Esophagus squamous epithelium (tissue), 5 donors: ENCODE measurements at places on chromosomes 4 and X.

DNA sequence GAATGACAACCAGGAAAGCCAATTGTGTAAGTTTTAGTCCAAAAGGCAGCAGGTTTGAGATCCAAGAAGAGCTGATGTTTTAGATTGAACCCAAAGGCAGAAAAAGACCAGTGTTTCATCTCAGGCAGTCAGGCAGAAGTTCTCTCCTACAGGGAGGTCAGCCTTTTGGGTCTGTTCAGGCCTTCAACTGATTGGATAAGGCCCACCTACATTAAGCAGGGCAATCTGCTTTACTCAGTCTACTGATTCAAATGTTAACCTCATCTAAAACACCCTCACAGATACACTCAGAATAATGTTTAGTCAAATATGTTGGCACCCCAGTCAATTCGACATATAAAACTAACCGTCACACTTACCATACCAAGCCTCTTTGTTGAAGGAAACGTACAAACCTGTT, 134.2 kb upstream of the NEIL3 start:
- DNase-seq = no peak

DNA sequence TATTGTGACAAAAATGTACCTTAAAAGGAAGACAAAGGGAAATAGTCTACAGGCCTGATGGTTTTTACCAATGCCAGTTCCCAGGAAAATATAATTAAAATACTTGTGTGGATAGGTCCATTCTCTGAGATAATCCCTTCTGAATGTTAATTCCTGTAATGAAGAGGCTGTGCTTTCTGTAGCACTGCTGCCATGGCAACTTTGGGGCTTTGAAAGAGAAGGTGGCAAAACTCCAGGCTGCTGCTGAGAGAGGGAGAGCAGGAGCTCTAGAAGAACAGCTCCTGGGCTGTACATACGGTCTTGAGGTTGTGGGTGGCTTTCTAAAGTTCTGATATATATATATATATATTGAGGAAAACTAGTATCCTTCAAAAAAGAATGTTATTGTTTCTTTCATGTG, 125.4 kb downstream of the PDLIM5 start:
- no peak for DNase-seq

- no peak for DNase-seq
Measured at GRCh38 chr4:6349896-6350603, 80.4 kb downstream of the WFS1 start.

- DNase-seq = no peak
Measured at GRCh38 chr4:159428293-159428692, 325.4 kb downstream of the RAPGEF2 start.

DNA sequence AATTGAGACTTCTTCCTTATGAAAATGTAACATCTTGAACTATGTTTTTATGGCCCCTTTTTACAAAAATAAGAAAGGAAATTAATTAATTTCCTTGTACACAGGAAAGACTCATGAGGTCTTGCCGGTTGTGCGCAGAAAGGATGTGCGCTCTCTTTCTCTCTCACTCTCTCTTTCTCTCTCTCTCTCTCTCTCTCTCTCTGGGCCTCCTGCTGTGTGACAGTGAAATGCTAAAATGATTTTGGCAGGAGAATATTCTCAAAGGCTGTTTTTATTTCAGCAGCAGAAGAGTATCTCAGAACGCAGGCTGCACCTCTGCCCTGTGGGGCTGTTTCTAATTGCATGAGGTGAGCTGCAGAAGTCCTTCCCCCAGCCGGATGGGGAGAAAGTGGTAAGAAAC, 349.0 kb downstream of the MID1IP1 start:
- no peak for DNase-seq

DNA sequence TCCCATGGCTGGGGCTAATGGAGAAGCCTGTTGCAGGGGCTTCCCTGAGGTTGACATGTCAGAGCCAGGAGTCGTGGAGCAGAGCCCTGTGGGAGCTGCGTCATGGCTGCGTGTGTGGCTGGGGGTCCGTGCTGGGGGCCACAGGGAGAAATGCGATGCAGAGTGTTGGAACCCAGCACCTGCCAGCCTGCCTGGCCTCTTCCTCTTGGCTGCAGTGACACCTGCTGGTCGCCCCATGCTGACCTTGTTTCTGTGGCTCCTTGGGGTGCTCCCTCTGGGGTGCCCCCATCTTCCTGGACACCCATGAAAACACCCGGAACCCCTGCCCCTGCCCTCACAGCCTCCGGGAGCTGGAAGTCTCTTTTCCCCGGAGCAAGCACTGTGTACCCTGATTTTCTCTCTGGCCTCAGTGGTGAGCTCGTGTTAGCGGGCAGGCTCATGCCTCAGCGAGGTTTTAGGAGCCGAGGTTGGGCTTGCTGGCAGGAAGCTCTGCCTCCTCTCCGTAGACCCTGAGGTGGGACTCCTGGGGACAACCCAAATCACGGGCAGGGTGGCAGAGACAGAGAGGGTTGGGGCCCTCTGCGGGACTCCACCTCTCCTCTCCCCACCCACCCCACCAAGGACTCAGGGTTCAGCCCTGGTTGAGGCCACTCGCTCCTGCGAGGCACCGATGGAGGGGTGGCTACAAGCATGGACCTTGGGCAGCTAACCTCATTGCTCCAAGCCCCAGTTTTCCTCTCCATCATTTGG, 103.7 kb downstream of the SORCS2 start:
- DNase-seq = no peak

DNA sequence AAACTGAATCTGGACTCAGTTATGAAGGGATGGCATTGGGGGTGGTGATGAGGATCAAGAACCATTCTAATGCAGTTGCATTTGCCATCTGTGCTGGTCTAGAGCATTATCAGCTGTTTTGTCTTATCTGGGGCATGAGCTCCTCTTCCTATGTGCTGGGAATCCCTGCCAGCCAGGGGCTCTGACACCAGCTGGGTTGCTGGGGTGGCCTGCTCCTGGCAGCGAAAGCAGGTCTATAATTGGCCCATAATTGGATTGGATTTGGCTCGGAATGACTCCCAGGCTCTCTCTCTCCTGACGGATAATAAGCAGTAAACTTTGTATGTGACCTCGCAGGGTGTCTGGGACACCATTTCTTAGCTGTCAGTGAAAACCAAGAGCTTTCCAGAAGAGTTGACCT, 34.1 kb downstream of the SMPX start:
- no peak for DNase-seq

GRCh38 chr4:63790377-63790776, 618.9 kb downstream of the TECRL start:
- no peak for DNase-seq

DNA sequence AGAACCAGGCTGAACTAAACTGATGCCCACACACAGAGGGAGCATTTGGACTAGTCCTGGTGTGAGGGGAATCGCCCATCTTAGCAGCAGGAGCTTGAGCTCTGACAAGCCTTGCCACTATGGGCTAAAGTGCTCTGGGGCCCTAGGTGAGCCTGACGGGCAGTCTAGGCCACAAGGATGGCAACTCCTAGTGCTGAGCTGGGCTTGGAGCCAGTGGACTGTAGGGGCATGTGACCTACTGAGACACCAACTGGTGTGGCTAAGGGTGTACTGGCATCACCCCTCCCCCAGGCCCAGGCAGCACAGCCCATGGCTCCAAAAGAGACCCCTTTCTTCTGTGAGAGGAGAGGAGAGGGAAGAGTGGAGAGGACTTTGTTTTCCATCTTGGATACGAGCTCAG, 14.5 kb downstream of the CENPU start:
- DNase-seq = no peak

GRCh38 chr4:185700048-185700447, 111.9 kb downstream of the SORBS2 start:
- DNase-seq = no peak

- DNase-seq = no peak
Measured at GRCh38 chr4:14234307-14234706, 606.8 kb upstream of the BOD1L1 start.

DNA sequence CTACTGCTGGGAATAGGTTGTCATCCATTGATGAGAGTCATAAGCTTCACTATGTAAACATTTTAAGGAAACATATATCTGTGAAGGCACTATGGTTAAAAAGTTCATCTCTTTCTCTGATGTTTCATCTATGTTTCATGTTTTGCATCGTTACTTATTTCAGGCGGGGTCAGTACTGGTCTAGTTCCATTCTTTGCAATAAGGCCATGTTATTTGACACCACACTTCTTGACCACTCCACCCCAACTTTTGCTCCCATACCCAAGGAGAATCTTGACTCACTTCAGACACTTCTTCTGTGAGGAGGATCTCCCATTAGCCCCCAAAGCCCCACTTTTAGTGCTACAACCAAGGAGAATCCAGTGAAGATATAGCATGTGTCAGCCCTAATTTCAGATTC, 119.4 kb downstream of the GRIA3 start:
- DNase-seq = no peak

DNA sequence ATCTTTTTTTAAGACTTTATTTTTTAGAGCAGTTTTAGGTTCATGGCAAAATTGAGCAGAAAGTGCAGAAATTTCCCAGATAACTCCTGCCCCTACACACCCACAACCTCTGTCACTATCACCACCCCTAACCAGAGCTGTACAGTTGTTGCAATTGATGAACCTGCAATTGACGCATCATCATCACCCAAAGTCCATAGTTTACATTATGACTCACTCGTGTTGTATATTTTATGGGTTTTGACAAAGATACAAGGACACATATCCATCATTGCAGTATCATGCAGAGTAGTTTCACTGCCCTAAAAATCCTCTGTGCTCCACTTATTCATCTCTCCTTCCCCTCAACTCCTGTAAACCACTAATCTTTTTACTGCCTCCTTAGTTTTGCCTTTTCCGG, 34.5 kb upstream of the WAS start:
- no peak for DNase-seq

DNA sequence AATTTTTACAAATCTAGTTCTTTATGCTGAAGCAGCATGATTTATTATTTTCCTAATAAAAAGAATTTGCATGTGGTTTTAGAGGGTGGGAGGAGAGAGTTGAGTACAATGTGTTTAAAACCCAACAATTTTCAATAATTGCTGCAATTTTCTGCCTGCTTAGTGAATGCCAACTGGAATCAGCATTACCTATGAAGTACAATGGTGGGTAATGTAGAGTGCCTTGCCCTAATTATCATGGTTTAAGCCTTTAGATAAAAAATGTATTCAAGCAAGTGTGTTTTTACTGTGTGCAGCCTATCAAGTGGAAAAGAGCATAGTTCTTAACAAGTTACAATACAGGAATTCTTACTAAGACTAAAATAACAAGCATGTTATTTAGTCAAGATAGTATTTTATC, 77.9 kb upstream of the ANKRD50 start:
- no peak for DNase-seq

DNA sequence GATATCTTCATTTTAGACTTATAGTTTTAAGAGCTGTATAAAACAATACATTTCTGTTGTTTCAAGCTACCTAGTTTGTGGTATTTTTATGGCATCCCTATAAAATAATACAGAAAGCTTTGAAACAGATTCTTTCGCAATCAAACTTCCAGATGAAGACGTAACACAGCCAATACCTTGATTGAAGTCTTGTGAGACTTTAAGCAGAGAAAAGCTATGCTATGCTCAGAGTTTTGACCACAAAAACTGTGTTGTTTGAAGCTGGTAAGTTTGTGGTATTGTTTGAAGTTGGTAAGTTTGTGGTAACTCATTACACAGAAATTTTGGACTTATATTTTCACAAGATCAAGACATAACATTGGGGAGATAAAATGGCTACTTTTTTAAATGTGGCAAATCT, 201.8 kb upstream of the UGT8 start:
- no peak for DNase-seq

- no peak for DNase-seq
Measured at GRCh38 chrX:22534643-22535042, 261.9 kb downstream of the CBLL2 start.

DNA sequence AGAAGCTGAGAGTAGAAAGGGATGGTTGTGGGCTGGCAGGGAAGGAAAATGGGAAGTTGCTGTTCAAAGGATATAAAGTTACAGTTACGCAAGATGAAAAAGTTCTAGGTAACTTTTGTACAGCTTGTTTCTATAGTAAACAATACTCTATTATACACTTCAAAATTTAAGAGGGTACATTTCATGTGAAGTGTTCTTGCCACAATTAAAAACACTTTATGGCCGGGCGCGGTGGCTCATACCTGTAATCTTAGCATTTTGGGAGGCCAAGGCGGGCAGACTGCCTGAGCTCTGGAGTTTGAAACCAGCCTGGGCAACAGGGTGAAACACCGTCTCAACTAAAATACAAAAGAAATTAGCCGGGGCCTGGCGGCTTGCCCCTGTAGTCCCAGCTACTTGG, 623.6 kb downstream of the STIM2 start:
- DNase-seq = no peak

DNA sequence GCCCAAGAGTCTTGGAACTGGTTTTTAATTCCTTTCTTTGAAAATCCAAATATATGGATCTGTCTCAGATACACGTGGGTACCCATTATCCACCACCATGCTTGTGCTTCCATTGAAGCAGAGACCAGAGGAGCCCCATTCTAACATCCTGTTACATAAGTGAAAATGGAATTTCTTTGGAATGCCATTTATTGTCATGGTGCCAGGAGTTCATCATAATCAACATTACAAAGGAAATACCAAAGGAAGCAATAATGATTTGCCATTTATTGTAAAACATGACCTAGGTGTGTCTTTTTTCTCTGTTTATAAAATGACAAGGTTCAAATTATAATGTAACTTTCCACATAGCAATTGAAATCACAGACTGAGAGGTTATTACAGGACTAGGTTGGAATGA, 61.7 kb downstream of the PALLD start:
- DNase-seq = no peak

- DNase-seq = no peak
Measured at GRCh38 chr4:104818579-104818978, 323.9 kb upstream of the CXXC4 start.

GRCh38 chrX:64976673-64977040, 407 bp upstream of the ZC4H2 start:
- DNase-seq = no peak

DNA sequence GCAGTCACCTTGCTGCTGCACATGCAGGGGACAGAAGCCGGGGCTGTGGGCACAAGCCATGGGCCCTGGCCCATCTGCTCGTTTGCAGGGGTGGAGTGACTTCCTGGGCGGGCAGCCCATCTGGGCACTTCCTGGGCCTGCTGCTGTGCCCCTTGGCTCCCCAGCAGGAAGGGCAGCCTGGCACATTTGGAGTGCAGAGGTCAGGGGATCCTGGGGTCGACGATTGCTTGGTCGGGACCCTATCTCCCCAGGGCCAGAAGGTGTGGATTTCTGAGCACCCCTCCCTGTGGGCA, 10.9 kb upstream of the MXD4 start:
- no peak for DNase-seq

- DNase-seq = no peak
Measured at GRCh38 chr4:55444827-55445226, 49.1 kb downstream of the TMEM165 start.

DNA sequence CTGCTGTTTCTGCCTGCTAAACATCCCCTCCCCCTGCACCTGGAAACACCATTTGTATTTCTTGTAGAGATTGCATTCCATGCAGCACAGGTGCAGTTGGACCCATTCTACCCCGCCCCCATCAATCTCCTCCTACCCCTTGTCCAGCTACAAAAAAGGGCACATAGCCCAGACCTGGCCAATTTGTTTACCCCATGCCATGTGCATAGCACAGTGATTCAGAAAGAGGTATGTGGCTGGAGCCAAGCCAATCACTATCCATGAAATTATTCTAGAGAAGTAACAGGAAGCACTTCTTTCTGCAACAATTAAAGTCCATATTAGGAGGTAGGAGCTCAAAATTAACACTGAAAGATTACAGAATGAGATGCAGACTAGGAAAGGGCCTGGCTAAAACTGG, 20.2 kb upstream of the TMEM184C start:
- DNase-seq = no peak

GRCh38 chr4:87038837-87039615, 104.2 kb downstream of the AFF1 start:
- no peak for DNase-seq
